ENCODE measurements at places on chromosomes 1 and 21. TPM values are rescaled to one million over a fixed set of nuclear protein-coding genes. Genes with fewer than 3 reads are reported as not detected.

DNA sequence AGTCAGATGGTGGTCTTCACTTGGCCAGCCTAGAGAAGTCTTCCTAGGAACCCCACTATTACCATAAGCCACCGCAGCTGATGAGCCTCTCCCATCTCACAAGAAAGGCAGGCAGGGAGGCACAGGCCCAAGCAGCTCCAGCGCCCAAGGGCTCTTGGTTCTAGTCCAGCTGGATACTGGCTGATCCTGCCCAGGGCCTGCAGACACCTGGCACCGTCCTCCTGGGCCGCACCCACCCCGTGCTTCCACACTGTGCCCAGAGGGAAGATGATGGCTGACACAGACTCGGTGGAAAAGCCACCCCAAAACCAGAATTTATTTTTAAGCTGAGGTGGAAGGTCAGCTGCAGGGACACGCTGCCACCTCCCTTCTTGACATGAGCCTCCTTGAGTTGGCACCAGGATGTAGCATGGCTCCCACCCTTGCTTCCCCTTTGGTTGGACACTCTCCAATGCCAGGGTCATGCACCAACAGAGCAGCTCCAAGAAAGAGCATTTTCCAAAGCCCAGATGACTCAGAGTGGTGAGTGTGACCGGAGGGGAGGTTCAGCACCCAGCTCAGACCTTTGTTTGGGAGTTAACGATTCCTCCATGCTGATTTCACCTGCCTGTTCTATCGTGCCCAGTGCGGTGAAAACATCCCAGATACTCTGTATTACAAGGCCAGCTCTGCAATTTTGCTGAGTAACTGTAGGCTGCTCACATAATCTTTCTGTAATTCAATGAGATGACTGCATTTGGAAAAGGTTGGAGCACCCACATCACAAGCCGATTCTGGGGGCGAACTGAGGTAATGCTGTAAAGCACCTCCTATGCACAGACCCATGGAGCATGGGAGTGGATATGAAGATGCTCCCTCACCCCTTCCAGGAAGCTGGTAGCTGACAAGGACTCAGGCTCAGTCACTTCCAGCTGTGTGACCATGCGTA lies 63.1 kb upstream of the SLC2A1 start:
- no peak for DNase-seq

GRCh38 chr1:167161242-167161641 lies 59.4 kb upstream of the POU2F1 start:
- no peak for DNase-seq

GRCh38 chr1:158101927-158102326 lies 78.8 kb upstream of the CD1D start:
- no peak for DNase-seq

GRCh38 chr1:109621379-109622136 lies 1.9 kb downstream of the AMPD2 start:
- DNase-seq = no peak

DNA sequence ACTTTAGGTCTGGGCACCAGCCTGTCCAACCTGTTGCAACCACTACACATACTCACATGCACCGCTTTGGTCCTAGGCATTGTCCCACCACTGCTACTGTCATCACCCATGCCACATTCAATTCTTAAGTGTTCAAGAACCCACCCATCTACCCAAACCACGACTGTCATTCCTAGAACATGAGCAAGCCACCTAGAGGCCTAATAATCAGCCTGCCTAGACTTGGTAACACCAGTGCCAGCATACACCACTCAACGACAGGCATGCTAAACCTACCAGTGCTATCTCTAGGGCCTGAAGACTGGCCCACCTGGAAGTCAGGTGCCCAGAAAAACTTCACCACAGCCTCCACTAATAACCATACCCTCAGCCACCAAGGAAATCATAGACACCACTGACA lies 532.8 kb upstream of the DEPDC1 start:
- DNase-seq = no peak

- no peak for DNase-seq
These were observed 21.4 kb downstream of the NADK start for GRCh38 chr1:1756661-1757421.

DNA sequence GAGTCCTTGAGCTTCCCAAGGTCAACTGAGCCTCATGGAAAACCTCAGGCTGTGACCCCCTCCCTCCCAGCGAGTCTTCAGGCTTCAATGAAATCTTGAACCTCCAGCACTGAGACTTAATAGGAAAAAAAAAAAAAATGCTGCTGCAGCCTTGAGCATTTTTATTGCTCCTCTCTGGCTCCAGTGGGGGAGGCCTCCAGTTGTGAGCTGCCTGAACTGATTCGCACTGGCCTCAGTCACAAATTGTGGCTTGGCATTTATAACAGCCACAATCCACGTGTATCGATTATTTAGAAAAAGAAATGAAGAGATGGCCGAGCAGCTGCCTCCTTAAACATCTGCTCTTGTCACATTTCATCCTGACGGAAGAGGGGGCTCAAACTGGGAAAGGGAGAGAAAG lies 173.0 kb downstream of the PRDM2 start:
- no peak for DNase-seq

DNA sequence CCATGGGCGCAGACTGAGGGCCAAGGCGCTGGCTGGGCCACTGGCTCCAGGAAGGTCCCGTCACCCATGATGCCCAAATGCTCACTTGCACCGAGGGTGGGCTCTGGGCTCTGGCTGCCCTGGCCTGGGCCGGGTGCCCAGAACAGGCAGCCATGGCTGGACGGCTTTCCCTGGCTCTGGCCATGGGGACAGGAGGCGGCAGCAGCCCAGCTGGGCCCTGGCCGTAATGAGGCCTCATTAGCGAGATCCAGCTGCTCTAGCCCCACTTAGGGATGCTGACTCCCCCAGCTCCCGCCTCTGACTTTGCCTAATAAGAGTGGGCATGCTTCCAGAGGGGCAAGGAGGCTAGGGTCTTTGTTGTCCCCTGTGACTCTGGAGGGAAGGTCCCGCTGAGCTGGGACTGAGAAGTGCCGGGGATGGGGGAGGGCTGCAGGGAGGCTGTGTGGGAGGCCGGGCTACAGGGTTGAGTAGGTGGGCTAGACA lies 11.8 kb downstream of the SLC6A9 start:
- DNase-seq = no peak

DNA sequence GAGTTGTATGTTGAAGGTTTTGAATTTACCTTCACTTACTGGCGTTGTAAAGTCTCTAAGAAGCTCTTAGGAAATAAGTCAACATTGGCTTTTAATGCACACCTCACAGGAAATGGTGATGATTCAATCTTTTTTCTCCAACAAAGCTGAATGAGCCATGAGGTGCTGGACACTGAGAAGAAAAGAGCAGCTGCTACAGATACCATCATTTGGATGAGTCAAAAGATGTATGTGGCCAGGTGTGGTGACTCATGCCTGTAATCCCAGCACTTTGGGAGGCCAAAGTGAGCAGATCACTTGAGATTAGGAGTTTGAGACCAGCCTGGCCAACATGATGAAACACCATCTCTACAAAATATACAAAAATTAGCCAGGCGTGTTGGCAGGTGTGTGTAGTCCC lies 3.3 kb upstream of the IL23R start:
- DNase-seq = no peak

- no peak for DNase-seq
These were observed 43.9 kb downstream of the NAV1 start for GRCh38 chr1:201582705-201583442.

The ZP4 gene
- total RNA-seq = not detected

The CFAP141 gene
- 0.76 TPM for total RNA-seq

The LGR6 gene
- total RNA-seq = 1.3 TPM

The PRRC2C gene
- 69.8 TPM for total RNA-seq

The RNF186 gene
- not detected for total RNA-seq
